Right lung (tissue), 10 donors: ENCODE measurements at places on chromosomes 5 and 9.

DNA sequence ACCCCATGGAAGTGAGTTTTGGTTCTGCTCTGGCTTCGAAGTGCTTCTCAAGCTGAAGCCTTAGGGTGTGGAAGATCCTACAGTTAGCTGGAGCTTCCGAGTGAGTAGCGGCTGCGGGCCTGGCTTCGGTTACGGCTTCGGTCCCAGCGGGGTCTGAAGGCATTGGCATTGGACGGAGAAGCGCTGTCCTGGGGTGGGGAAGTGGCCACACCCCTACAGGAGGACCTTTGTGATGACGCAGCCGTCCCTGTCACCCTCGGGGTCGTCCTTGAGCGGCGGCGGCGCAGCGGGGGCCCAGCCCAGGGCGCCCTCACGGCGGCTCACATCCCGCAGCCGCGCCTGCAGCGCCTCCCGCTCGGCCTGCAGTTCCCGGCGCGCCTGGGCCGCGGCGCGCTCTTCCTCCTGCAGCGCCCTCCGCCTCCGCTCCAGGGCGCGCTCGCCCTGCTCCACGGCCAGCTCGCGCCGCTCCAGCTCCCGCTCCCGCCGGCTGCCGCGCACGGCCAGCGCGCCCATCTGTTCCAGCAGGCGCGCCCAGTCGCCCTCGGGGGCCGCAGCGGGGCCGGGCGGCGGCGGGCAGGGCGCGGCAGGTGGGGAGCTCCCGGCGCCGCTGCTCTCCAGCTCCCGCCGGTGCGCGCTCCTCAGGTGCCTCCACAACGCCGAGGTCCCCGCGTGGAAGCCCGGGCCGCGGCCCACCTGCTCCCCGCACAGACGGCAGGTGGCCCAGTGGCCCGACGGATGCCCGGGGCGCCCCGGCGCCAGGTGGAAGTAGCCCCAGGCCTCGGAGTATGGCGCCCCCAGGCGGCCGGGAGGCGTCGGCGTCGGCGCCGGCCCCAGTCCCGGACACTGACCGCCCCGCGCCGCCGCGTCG, 9.9 kb downstream of the ZBED3 start:
- DNase-seq, result peak; percentile 56

- DNase-seq, result no peak
Observed at GRCh38 chr5:135534609-135535419, 950 bp downstream of the NEUROG1 start.

GRCh38 chr9:70412832-70413463, 1.5 kb downstream of the KLF9 start:
- peak; percentile 86 for DNase-seq

GRCh38 chr5:163276466-163276865, 160.9 kb upstream of the CCNG1 start:
- no peak for DNase-seq

DNA sequence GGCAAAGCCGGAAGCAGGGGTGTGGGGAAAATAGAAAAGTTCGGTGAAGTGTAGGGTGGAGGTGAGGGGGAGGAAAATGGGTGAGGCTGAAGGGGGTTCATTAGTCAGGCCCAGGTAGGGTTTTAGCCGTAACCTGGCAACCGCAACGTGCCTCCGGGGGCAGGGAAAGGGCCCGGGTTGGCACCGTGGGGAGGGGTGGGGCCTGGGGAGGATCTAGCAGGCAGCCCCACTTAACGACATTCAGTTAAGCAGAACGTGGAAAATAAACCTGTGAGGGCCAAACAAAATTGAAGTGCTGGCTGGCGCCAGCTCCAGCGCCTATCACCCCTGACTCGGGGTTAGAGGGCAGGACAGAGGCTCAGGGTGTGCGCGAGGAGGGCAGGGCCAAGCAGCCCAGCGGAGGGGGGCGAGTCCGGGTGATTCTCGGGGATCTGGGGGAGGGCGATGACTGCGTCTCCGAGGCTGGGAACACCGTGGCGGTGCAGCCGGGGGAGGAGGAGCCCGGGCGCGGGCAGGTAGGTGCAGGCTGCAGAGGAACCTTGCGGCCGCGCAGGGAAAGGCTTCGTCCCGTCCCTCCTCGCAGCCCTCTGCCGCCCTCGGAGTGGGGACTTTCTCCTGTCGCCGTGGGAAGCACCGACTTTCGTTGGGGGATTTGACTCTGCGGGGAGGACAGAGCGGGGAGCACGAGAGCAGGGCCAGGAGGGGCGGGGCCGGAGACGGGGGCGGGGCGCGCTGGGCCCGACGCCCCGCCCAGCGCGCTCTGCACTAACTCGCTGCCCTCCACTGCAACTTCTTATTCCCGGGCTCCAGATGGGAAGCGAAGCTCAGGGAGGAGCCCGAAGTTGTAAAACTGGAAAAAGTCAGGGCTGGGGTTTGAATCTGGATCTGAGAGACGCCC, 5.1 kb downstream of the RGS14 start:
- peak; percentile 32 for DNase-seq

GRCh38 chr9:71909887-71910649, 925 bp downstream of the ABHD17B start:
- peak; percentile 69 for DNase-seq

GRCh38 chr9:107571148-107571547, 81.6 kb upstream of the KLF4 start:
- no peak for DNase-seq

GRCh38 chr5:11048760-11049159, 287.7 kb upstream of the DAP start:
- DNase-seq, result no peak

- no peak for DNase-seq
Observed at GRCh38 chr5:9268226-9268625, 277.6 kb downstream of the SEMA5A start.

GRCh38 chr5:98827161-98827560, 53.7 kb downstream of the RGMB start:
- DNase-seq, result no peak

DNA sequence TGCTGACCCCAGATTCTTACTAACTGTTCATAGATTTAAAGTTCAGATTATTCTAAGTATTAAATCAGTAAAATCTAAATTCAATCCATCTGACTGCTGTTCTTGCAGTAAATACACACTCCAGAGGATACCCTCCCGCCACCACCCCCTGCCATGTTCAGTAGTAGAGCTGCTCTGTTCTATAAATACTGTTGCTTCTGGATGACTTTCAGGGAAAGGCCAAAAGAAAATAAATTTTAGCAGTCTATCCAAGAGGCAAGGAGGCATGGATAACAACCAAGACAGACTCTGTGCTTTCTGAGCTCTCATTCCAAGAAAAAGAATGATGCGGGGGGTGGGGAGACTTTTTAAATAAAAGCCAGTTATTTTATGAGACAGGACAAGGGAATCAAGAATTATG, 115.1 kb downstream of the ADAMTS6 start:
- DNase-seq, result no peak

DNA sequence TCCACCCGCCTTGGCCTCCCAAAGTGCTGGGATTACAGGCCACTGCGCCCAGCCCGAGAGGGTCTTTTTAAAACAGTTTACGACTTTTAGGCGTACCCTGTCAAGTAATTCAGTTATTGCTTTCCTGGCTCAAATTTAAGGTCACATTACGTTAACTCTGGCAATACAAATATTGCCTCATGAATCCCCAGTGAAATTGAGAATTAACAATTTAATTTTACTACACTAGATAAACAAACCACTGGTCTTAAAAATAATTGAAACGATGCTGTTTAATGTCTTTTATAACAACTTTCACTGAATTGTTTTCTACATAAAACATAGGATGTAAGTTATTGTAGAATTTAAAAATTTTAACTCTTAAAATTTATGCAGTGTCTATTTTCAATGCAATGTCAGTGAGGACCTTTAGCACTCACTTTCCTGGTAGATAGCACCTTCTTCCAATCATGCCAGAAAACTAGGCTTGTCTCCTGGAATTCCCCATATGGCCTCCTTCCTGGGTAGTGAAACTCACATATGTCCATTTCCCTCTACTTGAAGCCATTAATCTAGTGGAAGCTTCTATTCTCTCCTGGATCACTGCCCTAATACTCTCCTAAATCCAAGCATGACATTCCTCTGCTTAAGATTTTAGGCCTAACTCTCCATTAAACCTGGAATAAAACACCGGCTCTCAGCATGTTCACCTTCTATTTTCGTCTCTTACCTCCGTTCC, 13.5 kb downstream of the BASP1 start:
- DNase-seq, result no peak

DNA sequence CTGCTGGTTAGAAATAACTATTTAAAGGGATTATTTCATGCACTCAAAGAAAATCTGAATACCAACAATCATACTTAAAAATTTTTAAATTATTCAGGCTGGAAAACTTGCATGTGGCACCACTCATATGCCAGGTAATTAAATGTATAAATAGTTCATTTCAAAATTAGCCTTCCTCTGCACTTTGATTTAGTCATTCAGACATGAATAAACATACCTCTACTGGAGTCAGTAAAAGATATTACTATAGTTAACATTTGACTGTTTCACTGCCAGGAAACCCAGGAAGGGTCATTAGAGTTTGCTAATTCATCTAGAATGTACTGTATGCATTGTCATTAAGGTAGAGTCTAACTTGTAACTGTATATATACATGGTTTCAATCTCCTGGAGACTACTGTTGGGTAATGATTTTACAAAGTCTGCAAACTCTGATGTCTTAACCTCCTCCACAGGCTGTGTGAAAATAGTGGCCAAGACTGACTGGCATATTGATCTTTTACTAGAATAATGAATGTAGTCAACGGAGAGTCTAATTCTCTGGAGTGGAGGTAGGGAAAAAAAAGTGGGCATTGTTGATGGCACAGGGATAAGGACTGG, 43.7 kb downstream of the TEX10 start:
- DNase-seq, result no peak

- no peak for DNase-seq
Observed at GRCh38 chr5:90111364-90112032, 298.1 kb downstream of the CETN3 start.

- peak; percentile 89 for DNase-seq
Observed at GRCh38 chr5:15285901-15286583, 213.9 kb upstream of the FBXL7 start.

DNA sequence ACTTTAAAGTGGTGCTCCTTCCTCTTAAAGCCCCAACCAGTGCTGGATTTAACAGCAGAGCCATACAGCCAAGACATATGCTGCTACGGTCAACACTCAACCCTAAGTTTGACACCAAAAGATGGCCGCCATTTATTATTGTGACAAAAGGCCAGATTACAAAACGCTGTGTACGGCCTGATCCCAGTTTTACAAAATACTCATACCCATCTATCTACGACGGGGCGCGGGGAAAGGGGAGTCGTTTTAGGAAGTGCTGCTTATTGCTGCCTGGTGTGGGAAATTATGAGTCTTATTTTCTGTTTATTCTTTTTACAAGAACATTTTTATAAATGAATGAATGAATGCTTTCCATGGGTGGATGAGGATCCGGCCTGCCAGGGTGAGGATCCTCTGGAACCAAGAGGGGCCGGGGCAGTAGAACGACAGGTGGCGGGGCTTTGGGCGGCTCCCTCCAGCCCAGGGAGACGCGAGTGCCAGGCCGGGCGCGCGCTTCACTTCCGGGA, 457 bp upstream of the IDNK start:
- no peak for DNase-seq

GRCh38 chr5:136159457-136159856, 26.8 kb downstream of the SMAD5 start:
- no peak for DNase-seq

GRCh38 chr9:126125992-126126409, 200.6 kb upstream of the MVB12B start:
- no peak for DNase-seq

GRCh38 chr5:122694884-122695283, 80.0 kb upstream of the SNX2 start:
- no peak for DNase-seq

DNA sequence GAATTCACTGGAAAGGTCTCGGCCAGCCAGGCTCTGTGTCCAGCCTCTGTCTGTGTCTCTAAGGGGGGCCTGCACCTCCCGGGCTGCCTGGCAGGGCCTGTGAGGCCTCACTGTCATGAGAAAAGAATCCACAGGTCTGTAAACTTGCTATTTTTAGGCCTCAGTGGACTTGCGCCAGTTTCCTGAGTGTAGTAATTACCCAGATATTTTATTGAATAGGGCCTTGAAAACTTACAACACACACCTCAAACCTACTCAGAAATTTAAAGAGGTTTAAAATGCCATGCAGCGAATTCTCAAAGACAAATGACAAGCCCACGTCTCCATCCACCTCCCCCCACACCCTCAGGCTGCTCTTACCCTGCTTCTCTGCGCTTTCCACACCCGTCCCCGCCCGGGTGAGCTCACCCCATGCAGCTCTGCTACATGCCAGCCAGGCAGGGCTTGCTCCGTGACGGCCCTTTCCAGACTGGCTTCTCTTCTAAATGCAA, 8.8 kb upstream of the TENT4A start:
- DNase-seq, result no peak

DNA sequence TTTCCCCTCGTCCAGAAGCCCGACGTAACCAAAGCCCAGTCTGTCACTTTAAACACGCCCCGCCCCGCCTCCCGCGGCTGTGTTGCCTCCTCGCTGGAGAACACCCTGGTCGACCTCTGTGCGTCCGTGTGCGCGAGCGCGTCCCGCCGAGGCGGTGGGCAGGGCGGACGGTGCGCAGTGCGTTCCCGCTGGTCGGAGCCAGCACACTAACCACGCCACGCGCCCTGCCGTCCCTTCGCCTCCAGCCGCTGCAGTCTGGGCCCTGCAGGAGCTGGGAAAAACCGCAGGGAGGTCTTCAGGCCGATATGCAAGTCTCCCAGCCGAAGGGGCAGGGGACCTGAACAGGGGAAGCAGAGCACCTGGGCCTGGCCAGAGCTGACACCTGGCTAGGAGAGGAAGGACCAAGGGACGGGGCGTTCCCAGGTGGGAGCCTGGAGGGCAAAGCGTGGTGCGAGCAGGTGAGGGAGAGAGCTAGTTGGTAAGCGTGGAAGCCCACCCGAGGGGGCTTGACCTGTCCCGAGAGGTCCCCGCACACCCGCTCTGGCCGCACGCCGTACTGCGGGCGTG, 1.3 kb upstream of the PHPT1 start:
- no peak for DNase-seq

GRCh38 chr5:121386334-121386733, 465.3 kb upstream of the FTMT start:
- no peak for DNase-seq

DNA sequence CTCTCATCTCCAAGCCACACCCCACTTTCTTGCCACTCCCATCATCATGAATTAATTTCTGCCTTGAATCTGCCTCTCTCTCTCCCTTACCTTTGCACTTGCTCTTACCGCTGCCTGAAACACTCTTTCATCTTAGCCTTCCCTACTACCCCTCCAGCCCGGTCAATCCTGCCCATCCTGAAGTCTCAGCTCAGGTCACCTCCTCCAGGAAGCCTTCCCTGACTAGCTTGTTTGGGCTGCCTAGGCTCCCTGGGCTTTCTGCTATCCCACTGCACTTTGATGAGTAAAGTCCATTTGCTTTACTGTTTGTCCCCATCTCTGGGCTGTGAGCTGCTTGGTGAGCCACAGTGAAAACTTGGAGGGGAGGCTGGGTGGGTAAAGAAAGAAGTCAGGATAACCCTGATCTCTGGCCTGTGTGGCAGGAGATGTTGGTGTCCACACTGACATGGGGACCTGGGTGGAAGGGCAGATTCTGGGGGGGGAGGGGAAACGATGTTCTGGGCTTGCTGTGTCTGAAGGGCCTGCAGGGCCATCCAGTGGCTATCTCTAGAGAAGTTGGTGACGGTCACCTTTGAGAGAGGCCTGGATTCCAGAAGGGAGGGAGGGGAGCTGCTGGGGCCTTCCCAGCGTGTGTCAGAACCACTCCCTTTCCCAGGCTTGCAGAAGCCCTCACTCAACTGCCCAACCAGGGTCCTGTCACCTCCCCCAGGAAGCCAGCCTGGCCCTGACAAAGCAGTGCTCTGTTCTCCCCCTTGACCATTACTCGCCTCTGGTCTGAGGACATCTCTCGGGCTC, 75.0 kb upstream of the DAB2IP start:
- no peak for DNase-seq

- DNase-seq, result peak; percentile 99
Observed at GRCh38 chr5:176647030-176647842, at the start of gene TSPAN17. Gene TSPAN17 (plus strand): TSS chr5:176647484. CDS start chr5:176647616, 132 bp downstream.

GRCh38 chr5:177478711-177479646, 5.5 kb upstream of the DBN1 start:
- DNase-seq, result peak; percentile 77
